ENCODE measurements at places on chromosomes 7 and 10.

- no peak for DNase-seq
Observed at GRCh38 chr10:97567891-97568290, 4.7 kb upstream of the ANKRD2 start.

- no peak for DNase-seq
Observed at GRCh38 chr10:76626386-76626785, 1011.2 kb downstream of the KCNMA1 start.

DNA sequence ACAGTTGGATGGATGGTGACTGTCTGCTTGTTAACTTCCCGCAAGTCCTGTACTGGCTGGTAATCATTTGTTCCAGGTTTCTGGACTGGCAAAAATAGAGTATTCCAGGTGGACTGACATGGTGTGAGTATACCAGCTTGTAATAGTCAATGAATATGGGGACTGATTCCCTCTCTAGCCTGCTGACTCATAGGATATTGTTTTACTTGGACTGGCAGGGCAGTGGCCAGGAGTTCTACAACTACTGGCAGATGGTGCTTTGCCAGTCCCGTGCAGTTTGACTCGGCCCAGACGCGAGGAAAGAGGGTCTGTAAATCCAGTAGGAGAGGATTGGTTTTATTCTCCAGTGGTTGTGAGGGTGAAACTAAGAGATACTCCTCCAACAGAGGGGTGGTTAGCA is 78.0 kb downstream of the PRR15 start:
- no peak for DNase-seq

GRCh38 chr7:76155938-76156337 is 45.8 kb upstream of the SRRM3 start:
- DNase-seq, result no peak

DNA sequence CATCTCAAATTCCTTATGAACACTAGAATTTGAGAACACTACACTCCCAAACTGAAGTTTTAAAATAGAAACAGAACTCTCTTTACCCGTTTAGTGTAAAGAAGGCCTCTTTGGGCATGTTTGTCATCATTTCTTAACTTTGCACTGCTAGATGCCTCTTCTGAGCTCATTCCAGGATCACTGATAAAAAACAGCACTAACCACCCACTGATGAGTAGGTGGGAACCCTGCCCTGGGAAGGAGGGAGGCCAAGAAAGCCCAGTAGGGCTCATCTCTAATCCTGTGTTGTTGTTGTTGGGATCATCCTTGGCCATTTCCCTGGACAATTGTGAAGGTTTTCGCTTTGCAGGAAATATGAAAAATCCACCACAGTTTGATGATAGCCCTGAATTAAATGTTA is 68.2 kb downstream of the CUBN start:
- DNase-seq, result no peak

DNA sequence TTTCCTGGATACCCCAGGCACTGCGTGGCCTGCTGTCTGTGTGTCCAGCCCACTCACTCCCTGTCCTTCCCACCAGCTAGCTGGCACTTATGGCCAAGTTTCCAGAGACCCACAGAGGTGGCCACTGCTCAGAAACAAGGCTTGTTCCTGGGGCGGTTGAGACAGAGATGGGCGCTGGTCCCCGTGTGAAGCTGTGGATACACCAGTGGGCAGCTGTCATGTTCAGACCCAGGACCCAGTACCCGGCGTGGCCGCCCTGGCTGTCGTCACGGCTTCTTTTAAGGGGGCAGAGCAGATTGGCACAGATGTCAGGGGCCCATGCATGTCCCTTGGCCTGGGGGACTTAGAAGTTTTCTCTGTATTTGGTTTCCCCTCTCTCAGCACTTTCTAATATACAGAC is 36.3 kb downstream of the FOXL3 start:
- DNase-seq, result no peak

DNA sequence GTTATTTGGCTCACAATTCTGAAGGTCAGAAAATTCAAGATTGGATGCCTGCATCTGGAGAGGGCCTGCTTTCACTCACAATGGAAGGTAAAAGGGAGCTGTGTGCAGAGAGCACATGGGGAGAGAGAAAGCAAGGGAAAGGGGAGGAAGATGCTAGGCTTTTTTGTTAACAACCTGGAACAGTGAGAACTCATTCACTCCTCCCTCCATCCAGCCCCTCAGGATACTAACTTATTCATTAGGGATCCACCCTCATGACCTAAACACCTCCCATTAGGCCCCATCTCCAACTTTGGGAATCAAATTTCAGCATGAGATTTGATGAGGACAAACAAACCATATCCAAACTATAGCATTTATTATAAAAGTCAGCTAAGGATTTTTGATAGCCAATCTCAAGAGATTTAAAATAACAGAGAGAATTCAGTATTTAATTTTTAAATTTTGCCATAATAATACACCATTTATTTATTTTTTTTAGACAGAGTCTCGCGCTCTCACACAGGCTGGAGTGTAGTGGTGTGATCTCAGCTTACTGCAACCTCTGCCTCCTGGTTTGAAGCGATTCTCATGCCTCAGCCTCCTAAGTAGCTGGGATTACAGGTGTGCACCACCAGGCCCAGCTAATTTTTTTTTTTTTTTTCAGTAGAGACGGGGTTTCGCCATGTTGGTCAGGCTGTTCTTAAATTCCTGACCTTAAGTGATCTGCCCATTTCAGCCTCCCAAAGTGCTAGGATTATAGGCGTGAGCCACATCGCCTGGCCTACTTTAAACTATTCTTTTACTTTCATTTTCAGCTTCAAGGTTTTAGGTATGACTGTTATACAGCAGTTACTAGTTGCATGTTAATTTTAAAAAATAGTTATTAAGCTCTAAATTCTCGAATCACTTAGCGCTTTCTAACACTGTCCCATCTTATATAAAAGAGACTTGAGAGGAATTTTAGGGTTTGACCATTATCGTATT is 20.3 kb upstream of the ETV1 start:
- DNase-seq, result no peak

DNA sequence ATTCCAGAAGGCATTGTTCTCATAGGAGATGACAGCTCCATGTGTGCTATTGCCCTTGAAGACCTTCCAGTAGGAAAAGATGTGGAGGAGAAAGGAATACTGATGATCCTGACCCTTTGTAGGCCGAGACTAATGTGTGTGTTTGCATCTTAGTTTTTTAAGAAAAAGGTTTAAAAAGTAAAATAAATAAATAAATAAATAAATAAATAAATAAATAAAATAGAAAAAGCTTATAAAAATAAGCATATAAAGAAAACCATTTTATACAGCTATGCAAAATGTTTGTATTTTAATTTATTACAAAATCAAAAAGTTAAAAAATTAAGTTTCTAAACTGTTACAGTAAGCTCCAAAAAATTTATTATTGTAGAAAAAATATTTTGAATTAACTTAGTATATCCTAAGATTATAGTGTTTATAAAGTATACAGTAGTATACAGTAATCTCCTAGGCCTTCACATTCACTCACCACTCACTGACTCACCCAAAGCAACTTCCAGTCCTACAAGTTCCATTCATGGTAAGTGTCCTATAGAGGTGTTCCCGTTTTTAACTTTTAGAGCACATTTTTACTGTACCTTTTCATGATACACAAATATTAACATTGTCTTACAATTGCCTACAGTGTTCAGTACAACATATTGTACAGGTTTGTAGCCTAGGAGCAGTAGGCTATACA is 435.2 kb upstream of the SEMA3A start:
- no peak for DNase-seq

DNA sequence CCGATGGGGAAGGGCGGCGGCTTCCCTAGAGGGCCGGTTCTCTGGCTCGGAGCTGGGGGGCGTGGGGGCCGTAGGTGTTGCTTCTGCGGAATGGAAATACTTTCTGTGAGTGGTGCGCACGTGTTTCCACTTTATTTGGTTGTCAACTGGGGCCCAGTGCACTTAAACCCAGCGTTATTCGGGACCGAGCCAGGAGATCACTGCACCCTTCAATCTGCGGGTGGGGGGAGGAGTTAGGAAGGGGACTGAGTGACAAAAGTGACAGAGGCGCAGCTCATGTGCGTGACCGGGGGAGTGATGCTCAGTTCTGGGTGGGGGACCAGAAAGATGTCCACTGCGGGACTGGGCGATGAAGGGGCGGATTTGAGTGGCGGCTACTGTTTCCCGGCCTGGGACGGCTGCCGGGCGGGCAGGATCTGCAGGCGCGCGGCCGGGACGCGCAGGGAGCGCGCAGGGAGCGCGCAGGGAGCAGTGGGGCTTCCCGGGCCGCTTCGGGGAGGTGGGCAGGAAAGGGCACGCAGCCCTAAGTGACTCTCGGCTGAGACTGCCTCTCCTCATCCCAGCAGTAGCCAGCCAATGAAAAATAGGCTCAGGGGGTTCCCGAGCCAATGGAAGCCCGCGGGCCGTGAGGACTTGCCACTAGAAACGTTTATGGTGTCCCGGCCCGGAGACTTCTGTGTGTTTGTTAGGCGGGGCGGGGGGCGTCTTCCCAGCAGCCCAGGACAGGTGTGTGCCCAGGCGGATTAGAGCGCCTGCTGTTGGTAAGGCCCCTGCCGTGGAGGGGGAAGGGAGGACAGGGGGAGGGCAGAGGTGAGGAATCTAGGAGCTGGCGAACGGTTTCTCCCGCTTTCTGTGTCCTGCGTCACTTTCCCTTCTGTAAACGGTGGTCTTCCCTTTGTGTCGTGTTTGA is 54.3 kb upstream of the KDM7A start:
- peak; percentile 59 for DNase-seq

DNA sequence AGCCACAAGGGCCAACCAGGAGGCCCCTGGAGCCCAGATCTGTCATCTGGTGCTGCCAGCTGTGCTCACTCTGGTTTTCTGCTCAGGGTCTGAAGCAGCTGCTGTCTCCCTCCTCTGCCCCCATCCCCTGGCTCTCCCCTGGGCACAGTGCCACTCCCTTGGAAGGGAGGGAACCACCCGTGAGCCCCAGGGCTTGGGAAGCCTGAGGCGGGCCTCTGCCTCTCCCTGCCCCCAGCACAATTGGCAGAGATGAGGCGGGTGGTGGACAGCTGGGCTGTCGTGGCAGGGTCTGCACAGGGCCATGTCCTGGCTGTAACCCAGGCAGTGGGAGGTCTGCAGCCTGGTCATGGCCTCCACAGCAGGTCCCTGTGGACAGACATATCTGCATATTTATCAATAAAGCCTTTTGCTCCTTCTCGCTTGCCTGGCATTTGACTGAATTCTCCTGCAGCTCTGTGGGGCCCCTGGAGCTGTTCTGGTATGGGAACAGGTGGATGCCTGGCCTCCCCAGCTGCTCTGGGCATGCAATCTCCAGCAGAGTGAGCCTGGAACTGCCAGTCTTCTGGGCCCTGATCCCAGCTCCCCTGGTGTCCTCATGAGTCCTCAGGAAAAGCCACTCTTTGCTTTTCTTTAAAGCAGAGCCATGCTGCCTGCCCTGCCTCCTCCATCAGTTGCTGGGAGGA is 1.6 kb upstream of the ANKRD2 start:
- DNase-seq, result no peak

GRCh38 chr7:98997846-98998245 is 119.5 kb downstream of the TRRAP start:
- no peak for DNase-seq

- DNase-seq, result no peak
Observed at GRCh38 chr10:130066743-130067142, 43.9 kb downstream of the C10orf143 start.

DNA sequence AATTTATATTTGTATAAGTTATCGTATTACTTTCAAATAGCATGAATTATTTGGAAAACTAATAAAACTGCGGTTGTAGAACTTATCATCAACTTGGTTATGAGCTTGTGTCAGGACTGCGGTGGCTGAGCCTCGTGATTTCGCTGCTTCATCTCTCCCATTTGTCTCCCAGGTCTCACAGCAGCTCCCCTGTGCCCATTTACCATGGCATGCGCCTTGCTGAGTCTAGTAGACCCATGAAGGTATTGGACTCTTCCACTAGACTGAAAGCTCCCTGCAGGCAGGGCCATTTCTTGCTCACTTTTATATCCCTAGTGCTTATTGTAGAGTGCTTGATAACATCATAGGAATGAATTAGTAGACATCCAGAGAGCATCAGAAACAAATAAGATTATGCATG is 53.9 kb downstream of the CPXM2 start:
- DNase-seq, result no peak

DNA sequence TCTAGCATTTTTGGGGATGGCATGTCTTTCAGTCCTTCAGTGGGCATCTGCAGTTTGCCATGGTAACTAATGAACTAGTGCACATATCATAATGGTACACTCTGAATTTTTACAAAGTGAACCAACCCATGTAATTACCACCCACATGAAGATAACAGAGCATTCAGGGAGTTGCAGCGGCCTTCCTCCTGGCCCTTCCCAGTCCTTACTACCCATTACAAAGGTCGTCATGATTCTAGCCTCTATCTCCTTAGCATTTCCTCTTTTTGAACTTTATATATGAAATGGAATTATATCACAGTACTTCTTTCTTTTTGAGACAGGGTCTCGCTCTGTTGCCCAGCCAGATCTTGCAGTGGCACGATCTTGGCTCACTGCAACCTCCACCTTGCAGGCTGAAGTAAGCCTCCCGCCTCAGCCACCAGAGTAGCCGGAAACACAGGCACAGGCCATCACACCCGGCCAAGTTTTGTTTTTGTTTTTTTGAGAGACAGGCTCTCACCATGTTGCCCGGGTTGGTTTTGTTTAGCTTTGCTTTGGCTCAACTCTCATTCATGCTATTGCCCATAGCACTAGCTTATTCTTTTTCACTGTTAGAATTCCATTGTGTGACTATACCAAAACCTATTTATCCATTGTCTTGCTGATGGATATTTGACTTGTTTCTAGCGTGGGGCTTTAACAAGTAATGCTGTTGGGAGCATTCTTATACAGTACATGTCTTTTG is 79.2 kb downstream of the APBB1IP start:
- no peak for DNase-seq

- DNase-seq, result no peak
Observed at GRCh38 chr7:92647011-92647625, 56.9 kb upstream of the FAM133B start.

DNA sequence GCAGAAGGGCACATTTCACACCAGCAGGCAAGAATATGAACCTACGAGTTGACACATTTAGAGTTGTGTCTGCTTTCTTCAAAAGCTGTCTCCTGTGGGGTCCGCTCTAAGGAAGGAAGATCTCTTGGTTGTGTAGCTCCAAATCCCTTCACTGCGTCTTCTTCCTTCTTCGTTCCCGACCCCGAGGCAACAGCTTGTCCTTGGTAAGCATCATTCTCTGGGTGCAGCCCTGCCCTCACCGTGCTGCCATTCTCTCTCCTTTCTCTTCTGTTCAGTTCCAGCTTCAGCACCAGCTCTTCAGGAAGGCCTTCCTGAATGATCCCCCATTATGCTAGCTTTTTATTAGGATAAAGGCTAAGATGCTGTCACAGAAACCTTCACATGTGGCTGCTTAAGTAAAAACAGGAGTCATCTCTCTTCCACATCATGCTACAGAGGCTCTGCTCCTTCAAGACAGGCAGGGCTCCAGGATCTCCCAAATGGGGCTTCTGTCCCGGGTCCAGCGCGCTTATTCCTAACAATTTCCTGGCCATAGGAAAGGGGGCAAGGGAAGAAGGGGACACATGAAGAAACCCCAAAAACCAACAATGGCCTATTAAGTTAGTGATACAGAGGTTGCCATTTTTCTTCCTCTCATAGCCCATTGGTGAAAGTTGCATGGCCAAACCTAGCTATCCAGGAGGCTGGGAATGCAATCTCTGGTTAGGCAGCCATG is 52.2 kb upstream of the SHH start:
- DNase-seq, result no peak

- DNase-seq, result no peak
Observed at GRCh38 chr7:43636093-43636492, 53.2 kb downstream of the STK17A start.

GRCh38 chr7:1856161-1856887 is 186.2 kb downstream of the ELFN1 start:
- no peak for DNase-seq
